Effector CD4-positive, alpha-beta T cell (primary cell): ENCODE measurements at places on chromosomes 6 and 20.

GRCh38 chr6:122623279-122623678 is 13.1 kb downstream of the PKIB start:
- no peak for DNase-seq

- DNase-seq, result no peak
These were observed 730.8 kb upstream of the CITED2 start for GRCh38 chr6:140105241-140105640.

GRCh38 chr6:149483334-149483725 is 1.5 kb downstream of the ZC3H12D start:
- DNase-seq, result no peak

DNA sequence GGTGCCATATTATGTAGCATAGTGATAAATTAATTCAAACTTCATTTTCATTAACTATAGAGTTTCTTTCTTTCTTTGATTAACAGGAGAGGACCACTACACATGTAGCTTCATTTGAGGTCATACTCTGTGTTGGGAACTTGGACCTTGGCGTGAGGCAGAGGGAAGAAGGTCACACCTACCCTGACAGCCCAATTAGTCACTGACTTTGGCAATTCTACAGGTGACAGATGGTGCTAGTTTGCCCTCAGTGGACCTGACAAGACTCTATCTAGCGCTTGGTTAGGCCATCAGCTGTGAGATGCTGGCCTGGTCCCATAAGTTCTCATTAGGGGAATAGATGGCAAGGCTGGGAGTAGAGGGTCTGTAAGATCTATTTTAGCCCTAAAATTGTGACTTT is 14.2 kb downstream of the SLX4IP start:
- no peak for DNase-seq

GRCh38 chr20:62219101-62219991 is 732 bp downstream of the HRH3 start:
- DNase-seq, result no peak

GRCh38 chr6:100426241-100426640 is 38.5 kb downstream of the SIM1 start:
- DNase-seq, result no peak

DNA sequence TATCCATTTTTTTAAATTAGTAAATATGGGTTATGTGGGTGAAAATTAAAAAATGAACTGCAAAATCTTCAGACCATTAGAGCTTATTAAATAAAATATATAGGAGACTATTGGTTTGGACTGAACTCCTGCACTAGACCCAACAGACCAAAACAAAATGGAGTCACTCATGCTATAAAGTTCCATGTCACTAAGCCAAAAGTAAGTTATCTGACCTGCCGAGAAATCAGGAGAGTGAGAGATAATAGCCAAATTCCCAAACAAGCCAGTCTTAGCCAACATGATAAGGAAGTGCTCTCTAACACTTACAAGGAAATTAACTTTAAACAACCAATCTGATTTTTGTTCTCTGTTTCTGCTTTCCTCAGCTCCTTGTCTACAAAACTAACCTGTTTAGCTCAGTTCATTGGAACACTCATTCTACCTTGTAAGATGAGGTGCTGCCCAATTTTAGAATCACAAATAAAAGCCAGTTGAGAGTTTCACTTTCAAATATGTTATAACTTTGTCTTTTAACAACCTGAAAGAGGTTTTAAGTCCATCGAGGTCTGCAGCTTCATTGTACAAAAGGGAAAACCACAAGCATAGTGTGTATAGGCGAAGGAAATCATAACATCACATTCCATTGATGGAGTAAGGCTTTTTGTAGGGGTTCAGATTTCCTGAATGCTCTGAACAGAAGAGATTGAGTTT is 220.5 kb downstream of the TENT5A start:
- no peak for DNase-seq

- no peak for DNase-seq
These were observed 200.3 kb upstream of the SIM1 start for GRCh38 chr6:100665041-100665380.

DNA sequence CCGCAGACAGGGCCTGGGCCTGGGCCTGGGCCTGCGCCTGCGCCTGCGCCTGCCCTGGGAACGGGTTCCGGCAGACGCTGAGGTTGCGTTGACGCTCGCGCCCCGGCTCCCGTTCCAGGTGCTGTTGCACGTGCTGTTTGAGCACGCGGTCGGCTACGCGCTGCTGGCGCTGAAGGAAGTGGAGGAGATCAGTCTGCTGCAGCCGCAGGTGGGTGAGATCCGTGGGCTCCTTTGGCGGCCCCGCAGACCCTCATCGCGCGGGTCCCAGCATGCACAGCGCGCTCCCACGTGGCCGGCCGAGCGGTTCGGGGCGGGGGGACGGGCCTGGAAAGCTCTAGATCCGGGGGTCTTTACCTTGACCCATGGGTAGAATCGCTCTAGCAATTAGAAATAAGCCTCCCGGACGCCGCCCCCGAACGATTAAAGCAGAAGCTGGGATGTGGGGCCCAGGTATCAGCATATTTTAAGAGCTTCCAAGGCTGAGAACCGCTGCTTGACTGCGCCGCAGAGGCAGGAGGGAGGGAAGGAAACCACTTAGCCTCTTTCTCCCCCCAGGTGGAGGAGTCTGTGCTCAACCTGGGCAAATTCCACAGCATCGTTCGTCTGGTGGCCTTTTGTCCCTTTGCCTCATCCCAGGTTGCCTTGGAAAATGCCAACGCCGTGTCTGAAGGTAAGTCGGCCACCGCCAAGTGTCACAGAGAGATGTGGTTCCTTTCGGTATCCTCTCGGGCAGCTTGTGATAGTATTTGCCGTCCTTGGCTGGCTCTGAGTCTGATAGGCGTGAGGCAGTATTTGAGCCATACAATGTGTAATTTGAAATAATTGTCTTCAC is 508 bp downstream of the NOP56 start:
- no peak for DNase-seq

DNA sequence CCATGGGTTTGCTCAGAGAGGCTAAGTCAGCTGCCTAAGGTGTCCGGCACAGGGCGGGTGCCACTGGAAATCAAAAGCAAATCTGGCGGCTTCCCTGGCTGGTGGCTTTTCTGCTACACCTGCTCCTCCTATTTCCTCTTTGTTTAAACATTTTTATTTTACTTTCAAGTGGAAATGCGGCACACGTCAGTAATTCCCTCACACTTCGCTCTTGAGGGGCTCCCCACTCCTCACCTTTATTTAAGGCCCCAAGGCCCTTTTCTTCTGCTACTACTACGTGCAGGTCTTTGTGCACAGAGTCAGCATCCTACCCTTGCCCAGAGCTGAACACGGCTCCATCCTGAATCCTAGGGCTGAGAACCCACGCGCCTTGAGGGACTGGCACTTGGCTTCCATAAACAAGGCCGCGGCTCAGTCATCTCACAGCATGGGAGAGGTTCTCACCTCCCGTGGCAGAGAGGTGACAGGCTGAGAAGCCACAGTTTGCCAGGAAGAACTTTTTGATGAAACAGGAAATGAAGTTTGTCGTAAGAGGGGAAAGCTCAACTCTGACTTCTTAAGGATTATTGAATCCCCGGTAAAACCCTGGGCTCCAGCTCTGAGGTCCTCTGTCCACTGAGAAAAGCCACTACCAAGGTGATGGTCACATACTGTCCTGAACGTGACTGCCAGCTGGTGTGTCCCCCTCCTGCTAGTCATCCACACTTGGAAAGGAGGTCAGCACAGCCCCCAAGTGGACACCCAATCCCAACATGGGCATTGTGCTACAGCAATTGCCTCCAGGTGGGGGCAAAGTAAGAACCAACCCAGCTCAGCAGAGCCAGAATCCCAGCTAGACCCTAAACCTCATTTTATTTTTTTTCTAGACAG is 48.0 kb downstream of the NFATC2 start:
- DNase-seq, result peak; percentile 29
